Gastroesophageal sphincter (tissue), 4 donors: ENCODE measurements at places on chromosomes 7 and 10.

DNA sequence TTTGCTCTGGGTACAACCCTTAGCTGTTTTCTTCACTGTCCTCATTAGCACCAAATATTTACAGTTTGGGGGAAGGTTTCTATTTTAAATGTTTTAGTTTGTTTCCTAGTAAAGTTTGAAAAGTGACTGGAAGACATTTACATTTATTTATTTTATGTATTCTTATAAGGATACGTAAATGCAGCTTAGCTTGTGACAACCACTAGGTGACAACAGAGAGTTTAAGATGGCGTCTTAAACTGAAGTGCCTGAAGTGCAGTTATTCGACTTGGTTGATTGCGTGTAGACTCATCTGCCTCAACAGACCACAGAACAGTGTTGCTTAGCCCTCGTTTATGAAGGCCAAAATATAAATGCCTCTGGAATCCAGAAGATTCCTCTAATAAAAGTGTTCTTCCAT lies 378.2 kb upstream of the MYO3A start:
- no peak for ATAC-seq

DNA sequence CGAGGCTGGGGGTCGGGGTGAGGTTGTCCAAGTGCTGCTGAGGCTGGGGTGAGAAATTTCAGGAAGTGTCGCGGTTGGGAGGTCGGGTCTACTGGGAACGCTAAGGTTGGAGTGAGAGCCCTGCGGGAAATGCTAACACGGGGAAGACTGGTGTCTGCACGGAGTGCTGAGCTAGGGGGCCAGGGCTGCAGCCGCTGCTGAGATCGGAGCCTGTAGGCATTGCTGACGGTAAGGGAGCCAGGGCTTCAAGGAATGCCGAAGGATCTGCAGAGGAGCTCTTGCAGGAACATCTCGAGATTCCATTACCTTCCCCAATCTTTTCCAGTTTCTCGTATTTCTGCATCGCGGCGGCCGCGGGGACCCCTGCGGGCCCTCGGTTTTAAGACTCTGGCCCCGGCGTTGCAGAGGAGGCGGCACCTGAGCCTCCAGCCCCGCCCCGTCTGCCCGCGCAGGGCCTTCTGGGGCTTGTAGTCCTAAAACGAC lies at the start of gene CDK5:
Gene CDK5 (minus strand): TSS at position 392 of the 483 bp plus-strand sequence. CDS start 49 bp downstream, at position 343.
- peak; percentile 8 for ATAC-seq

DNA sequence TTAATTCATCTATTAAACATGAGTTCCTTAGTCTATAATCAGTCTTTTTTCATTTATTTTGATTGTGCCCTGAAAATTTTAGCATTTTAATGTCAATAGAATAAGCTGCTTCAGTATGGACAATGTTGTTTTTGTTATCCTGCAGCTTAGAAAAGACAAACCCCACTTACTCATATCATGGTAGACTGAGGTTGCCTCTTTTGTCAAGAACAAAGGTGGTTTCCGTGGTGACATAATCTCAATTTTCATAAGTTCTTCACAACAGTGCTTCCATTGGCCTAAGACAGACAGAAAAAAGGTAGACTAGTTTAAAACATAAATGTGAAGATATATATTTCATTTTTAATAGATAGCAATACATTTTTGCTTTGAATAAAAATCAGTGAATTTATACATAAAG lies 69.1 kb downstream of the RTKN2 start:
- no peak for ATAC-seq

GRCh38 chr10:43128958-43129706 lies 9.1 kb upstream of the CSGALNACT2 start:
- no peak for ATAC-seq

DNA sequence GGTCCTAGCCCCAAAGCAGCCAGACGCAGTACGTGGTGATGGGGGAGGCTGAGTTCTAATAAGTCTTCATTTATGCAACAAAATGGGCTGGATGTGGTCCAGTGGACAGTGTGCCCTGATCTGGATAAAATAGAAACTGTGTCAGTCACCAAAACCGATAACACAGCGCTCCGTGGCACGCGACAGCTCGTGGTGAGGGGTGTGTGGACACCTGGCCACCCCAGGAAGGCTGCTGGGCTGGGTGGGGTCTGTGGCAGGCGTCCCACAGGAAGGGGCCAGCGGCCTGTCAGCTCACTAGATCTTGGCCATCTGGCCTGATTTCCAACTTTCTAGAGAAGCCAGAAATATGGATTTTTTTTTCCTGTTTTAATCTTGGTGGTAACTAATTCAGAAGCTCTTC lies 17.0 kb downstream of the FAM20C start:
- ATAC-seq = no peak

DNA sequence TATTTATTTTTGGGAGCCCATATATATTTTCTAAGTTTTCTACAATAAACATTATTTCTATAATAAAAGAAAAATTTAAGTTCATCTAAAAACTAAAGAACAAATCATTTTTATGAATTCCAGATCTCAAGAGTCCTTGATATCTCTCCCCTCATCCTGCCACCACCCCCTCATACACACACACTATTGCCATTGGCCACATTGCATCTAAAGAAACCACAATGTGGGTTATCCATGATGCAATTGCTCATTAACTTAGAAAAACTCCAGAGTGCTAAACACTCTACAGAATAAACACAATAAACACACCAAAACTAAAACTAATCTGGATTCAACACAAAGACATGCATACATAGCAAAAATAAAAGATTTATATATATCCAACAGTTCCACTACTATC lies 37.8 kb downstream of the FAM13C start:
- no peak for ATAC-seq

DNA sequence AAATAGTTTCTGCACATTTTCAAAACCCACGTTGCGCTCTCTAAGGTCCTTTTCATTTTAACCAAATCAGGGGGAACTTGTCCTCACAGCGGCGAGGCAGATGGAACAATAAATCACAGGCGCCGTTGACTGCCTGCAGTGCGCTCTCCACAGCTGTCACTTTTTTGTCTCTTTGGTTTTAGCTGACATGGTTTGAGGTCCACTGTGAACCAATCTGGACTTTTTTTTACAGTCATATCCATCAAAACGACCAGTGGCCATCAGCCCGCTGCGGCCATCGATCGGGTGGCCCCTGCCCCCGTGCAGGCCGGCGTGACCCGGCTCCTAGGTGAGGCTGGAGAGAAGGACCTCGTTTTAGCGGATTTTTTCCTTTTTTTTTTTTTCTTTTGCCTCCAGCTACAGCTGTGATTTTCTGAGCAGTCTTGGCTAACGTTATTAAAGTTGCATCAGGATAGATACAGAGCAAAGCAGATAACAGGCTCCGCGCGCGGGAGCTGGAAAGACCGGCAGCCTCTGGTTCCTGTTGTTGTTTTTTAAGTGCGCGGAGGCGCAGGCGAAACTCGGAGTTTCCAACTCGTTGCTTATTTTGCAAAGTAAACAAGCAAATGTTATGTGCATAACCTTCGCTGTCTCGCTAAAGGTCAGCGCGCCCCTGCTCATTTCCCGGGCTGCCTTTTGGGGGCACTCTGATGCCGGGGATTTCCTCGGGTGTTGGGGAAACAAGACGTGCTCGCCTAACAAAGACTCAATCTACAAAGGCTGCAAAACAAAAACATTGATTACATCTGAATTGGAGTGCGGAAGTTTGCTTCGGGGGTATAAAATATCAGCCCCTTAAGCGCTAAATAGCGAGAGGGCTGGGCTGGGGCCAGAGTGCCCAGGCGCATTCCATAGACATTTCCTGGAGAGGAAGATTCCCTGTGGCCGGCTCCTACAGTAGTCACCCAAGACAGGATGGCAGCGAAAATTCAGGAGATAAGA lies 414.8 kb upstream of the MKI67 start:
- ATAC-seq = no peak

DNA sequence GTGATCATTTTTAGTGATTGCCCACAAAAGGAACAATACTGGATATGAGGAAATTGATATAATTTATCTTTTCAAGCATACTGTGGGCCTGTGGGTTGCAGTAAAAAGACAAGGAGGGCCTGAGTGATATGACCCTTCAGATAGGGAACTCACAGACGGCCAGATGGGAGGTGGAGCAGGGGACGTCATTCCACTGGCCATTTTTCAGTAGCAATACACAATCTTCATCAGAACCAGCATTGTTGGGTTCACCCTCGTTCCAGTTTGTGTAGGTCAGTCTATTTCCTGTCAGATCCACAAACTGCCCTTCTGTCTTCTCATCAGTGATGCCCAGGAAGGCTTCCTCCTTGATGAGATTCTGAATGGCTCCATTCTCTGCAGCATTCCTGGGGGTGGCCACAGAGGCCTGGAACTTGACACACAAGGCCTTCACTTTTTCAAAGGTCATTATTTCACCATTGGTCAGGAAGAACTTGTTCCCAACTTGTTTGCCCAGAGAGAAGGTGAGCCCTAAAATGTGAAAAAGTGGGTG lies 4.5 kb downstream of the MBL2 start:
- ATAC-seq = no peak

GRCh38 chr7:111498391-111499007 lies 63.8 kb downstream of the IMMP2L start:
- ATAC-seq = no peak

DNA sequence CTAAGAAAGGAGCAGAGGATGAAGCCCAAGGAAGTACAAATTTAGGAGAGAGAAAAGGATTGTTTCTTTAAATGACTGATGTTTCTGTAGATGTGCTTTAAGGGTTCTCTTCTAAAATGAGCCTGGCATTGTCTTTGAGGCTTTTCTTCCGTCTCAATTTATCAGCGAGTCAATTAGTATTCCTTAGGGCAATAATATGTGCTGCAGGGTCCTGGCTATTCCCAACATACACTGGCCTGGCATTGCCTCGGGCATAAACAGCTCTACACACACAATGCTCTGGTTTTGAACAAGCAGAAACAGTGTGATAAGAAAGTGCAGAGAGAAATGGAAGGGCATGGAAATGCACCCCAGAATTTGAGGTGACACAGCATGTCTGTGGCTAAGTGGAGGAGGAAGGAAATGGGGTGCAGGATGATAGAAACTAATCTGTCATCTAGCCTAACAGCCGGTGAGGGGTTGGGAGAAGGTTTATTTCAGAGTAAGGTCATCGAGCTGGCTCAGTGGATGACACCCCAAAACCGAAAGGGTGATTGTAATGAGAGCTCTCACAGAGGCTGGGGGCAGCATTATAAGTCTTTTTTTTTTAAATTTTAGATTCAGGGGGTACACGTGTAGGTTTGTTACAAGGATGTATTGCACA lies 67.5 kb upstream of the ARHGAP21 start:
- ATAC-seq = no peak
